ENCODE measurements at places on chromosomes 12 and 14.

DNA sequence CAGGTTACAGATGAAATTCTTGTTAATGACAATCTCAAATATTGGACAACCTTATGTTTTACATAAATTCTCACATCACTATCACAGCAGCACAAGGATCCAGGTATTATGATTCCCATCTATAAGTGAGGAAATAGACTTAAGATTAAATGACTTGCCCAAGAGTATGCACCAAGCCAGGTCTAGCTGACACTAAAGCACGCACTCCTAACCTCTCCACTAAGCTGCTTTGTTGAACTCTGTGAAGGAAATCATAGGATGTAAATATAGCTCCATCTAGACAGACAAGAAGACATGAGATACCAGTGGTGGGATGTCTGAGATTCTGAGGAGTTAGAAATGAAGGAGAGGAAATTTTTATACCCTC lies 87.9 kb downstream of the PHLDA1 start:
- no peak for DNase-seq

- DNase-seq: no peak
These were observed 41.9 kb upstream of the MED13L start for GRCh38 chr12:116319233-116319897.

DNA sequence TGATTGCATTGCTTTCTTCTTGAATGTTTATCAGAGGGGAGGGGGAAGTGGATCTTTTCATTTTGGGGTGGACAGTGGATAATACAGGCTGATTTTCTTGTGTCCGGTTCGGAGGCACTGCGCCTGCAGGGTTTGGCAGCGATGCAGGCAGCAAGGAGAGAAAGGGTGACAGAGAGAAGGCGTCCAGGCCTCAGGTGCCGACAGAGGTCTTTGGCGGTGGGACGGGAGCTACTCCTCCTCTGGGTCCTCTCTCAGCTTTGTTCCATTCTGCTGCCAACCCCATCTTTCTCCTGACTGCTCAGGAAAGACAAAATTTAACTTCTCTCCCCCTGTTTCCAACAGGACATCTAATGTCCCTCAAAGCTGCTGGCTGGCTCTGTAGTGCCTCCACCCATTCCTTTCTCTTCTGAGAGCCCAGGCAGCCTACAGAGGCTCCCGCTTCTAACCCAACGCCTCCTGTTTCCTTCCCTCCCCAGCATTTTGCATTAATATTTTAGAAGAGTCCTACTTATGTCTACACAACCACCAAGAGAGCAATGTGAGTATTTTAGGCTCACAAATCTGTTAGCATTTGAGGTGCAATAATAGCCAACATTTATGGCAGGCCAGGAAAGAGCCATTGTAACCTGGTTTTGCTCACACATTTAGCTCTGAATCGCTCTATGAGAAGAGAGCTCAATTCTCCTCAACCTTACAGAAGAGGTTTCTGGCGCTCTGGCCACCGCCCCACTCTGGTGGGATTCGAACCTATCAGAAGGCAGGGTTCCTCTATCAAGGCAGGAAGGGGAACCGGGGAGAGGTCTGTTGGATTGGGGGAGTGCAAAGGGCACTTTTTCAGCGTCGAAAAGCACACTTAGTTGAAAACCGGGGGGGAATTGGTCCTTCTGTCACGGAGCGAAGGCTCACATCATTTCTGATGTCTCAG lies 7.1 kb upstream of the TBX5 start:
- DNase-seq: no peak

DNA sequence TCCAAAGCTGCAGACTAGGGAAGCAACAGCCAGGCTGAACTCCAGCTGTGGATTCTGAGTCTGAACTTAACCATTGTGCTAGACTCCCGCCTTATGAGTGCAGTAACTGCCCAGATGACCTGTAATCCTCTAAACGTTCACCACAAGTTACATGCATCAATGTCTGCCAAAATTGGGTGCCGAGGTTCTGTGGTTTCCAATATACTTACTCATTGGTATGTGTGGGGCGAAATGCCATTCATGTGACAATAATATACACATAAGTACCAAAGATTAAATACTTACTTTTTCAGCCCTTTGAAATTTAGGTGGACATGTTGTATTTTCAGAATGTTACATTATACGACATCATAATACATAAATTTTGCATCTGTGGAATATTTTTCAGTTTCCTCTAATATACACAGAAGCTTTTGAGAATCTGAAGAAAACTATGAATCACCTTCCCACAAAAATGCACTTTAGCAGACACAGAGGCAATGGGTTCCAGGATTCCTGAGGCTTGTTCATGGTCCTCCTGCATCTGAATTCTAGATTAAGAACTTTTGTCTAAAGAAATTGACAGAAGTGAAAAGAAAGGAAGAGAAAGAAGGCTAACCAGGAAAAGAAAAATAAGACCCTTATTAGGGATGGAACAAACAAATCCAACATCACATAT lies 31.7 kb downstream of the GRIP1 start:
- no peak for DNase-seq

- DNase-seq: no peak
These were observed 11.3 kb downstream of the MAPK1IP1L start for GRCh38 chr14:55062517-55063351.

DNA sequence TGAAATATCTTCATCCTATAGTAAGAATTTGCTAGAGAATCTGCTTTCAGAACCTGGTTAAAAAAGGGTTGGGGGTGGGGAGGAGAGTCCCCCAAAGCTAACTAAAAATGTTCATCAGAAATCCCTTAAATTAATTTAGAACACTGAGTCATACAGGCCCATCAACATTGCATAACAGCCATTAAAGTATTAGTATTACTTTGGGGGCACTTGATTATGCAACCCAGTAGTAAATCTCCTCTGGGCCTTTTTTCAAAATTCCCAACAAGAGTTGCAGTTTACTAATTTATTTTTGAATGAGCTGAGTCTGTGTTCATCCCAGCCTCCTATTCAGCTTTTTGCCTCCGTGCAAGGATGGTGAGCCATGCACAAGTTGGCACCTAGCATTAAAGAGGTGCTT lies 8.8 kb upstream of the SLC24A4 start:
- DNase-seq: no peak

GRCh38 chr14:50835280-50835679 lies 4.3 kb upstream of the NIN start:
- no peak for DNase-seq

DNA sequence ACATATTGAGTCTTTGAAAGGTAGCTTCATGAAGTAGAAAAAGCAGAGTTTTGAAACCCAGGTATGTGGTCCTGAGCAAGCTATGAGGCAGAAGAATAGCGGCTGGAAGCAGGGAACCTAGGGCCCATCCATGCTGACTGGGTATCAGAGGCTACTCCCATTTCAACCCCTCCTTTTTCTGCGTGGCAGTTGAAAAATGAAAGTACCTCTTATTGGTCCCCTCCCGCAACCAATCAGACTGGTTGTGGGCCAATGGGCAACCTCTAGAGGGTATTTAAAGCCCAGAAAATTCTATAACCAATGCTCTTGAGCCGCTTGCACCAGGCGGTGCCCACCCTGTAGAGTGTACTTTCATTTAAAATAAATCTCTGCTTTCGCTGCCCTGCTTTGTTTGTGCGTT lies 1.6 kb upstream of the SNRPF start:
- no peak for DNase-seq

DNA sequence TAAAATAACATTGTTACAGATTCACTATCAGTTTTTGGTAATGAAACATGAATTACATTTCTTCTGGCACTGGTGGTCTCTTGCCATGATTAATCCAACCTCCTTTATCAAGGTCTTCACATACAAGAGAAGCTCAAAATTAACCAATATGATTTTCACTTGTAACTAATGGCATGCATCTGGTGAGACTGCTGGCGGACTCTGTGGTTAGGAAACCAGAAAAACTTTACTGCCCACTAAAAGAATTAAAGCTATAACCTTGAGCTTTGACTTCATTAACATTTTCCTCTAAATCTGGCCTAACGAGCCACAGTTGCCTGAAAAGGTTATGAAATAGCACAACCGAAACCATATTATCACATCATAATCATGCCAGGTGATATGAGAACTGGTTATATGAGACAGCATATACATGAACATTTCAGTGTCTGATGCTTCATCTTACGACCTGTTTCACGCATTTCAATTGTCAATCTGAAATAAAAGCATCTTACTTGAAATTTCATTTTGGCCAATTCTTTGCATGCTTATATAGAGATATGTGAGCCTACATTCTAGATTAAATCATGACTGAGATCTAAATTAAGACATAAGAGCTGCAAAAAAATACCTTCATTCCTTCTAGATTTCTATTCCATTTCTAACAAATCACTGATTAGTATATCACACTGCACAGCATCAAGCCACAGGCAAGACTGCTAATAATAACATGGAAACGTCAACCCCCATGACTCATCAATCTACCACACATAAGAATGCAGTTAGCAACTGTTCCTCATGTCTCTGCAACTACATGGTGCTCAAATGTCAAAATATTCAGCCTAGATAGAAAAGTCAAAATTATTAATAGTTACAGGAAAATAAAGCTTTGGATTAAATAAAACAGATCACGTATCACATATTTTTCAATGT lies 89.3 kb downstream of the OSBPL8 start:
- no peak for DNase-seq
